ENCODE measurements at places on chromosomes 11 and 22.

- no peak for DNase-seq
Measured at GRCh38 chr11:68780829-68781228, 29.5 kb upstream of the TESMIN start.

- DNase-seq: no peak
Measured at GRCh38 chr11:113203141-113203753, 111.1 kb upstream of the TTC12 start.

GRCh38 chr11:118660681-118661424 is 18.6 kb downstream of the TREH start:
- DNase-seq: no peak

DNA sequence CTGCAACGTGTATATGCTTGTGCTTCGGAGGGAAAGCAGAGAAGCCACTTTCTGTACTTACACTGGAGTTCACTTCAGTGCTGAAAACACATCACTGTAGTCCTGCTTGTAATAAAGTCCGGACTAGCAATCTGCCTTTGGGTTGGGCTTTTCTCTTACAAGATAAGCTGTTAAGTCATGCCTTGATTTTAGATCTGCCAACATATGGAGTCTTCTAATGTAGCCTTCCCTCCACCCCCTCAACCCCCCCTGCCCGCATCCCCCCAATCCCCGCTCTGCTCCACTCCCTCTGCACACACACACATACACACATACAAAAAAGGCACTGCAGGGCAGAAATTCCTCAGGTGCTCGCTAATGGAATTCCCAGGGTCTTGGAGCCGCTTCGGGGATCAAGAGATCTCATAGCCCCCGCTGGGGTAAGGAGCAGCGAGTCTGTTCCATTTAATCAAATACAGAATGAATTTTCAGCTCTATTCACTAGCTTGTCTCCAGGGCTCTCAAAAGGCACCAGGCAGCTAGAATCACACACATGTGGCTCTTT is 3.4 kb downstream of the CDON start:
- DNase-seq: no peak

DNA sequence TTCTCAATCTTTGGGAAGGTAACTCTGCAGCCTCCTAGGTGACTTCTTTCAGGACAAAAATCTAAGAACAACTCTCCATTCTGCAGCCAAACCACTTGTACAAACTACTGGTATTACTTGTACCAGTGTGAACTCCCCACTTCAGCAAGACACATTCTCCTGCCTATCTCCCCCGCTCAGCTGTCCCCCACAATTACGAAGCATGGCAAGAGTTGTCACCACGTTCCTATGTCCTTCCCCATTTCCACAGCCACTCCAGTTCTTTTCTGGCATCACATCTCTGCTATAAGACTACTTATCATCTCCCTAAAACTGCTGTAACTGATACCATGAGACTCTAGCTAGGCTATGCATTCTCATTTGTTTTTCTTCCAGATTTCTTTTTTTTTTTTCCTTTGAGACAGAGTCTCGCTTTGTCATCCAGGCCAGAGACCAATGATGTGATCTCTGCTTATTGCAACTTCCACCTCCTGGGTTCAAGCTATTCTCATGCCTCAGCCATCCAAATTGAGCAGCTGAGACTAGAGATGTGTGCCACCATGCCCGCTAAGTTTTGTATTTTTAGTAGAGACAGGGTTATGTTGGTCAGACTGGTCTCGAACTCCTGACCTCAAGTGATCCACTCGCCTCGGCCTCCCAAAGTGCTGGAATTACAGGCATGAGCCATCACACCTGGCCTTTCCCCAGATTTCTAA is 71.9 kb upstream of the CDON start:
- no peak for DNase-seq

- no peak for DNase-seq
Measured at GRCh38 chr11:134691985-134692384, 279.9 kb upstream of the B3GAT1 start.

GRCh38 chr22:20391222-20391621 is 2.7 kb upstream of the ZNF74 start:
- DNase-seq: no peak

DNA sequence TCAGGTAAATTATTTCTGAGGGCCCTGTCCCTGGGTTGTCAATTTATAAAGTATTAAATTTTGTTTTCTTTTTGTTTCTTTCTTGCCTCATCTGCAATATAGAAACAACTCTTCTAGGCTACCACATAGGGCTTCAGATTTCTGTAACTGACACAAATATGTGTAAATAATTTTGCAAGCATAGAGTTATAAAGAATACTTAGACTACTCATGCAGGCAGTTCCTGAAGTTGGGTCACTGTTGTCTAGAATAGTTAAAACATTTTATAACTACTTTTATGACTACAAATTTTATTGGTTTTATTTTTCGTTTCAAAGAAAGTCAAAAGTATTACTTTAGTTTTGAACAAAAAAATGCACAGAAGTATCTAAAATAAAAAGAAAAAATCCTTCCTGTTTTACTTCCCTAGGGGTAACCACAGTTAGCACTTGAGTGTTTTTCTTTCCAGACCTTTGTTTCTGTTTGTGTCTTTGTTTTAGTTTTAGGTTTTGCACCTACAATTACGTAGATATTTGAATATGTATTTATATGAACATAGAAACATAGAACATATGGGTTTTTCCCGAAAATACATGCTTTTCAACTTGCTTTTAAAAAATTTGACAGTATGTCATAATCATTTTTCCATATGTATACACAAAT is 12.4 kb upstream of the TMEM123 start:
- DNase-seq: no peak

- DNase-seq: no peak
Measured at GRCh38 chr11:113615773-113616172, 90.3 kb downstream of the TMPRSS5 start.

DNA sequence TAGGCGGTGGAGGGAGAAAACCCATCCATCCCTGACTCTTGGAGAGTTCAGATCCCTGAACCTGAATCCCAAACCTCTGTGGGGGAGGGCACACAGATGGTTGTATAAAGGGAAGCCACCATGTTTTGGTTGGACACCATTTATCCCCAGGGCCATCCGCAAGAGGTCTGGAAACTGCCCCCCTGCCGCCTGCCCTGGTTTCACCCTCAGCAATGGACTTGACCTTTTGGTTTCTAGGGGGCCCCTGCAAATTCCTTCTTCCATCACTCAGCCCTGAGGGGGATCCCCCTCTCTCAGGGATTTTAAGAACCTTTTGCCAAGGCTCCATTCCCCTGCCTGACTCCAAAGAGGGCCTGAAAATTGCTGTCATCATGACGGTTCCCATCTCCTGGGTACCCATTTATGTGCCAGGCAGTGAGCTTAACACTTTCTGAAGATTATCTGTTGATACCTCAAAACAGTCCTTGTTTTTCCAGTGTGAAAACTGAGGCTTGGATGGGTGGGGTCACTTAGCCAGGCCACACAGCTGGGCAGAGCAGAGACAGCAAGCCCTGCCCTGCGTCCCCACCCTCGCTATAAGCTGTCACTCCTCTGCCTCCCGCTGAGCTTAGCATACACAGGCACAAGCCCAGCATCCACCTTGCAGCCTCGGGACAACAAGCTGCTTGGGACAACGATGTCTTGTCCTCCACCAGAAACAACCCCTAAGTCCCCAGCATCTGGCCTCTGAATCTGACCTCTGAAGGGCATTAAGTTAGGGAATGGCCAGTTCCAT is 33.2 kb upstream of the CRYBB3 start:
- no peak for DNase-seq

GRCh38 chr11:129090056-129090455 is 102.1 kb downstream of the ARHGAP32 start:
- no peak for DNase-seq

- DNase-seq: no peak
Measured at GRCh38 chr22:43217285-43218030, 30.5 kb upstream of the TTLL12 start.

GRCh38 chr11:108947654-108948570 is 283.0 kb downstream of the DDX10 start:
- peak; percentile 24 for DNase-seq

DNA sequence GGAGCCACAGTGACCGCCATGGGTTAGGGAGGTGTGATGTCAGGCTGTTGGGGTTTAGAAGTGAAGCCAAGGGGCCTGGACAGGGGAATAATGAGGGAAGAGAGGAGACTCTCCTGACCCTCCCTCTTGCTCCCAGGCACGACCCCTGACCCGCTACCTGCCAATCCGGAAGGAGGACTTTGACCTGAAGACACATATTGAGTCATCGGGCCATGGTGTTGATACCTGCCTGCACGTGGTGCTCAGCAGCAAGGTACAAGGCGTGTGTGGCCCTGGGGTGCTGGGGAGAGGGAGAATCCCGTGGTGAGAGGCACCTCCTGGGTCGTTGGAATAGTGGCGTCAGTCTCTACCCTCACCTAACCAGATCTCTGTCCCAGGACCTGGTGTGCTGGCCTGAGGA is 29.5 kb downstream of the TREH start:
- no peak for DNase-seq

DNA sequence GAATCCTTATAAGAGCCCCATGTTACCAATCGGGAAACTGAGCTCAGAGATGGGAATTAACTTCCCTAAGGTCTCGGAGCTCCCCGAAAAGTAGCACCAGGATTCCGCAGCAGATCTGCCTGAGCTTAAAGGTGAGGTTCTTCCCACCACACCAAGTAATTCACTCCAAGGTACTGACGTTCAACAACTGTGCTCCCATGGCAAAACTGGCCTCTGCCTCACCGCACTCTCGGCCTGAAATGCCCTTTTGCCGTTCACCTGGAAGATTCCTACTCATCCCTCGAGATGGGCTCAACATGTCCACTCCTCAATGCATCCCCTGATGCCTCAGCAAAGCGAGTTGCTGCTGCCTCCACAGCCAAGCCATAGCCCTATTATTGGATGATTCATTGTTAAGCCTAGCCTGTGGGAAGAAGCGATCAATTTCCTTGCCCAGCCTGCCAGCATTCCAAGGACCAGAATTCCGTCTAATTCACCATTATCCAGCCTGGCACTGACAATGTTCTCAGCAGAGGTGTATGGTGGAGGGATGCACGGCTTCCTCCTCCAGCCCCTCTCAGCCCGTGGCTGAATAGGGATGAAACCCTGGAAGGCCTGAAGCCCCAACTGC is 4.2 kb downstream of the PLAAT3 start:
- DNase-seq: no peak

- no peak for DNase-seq
Measured at GRCh38 chr11:3130269-3131071, 34.6 kb downstream of the OSBPL5 start.

DNA sequence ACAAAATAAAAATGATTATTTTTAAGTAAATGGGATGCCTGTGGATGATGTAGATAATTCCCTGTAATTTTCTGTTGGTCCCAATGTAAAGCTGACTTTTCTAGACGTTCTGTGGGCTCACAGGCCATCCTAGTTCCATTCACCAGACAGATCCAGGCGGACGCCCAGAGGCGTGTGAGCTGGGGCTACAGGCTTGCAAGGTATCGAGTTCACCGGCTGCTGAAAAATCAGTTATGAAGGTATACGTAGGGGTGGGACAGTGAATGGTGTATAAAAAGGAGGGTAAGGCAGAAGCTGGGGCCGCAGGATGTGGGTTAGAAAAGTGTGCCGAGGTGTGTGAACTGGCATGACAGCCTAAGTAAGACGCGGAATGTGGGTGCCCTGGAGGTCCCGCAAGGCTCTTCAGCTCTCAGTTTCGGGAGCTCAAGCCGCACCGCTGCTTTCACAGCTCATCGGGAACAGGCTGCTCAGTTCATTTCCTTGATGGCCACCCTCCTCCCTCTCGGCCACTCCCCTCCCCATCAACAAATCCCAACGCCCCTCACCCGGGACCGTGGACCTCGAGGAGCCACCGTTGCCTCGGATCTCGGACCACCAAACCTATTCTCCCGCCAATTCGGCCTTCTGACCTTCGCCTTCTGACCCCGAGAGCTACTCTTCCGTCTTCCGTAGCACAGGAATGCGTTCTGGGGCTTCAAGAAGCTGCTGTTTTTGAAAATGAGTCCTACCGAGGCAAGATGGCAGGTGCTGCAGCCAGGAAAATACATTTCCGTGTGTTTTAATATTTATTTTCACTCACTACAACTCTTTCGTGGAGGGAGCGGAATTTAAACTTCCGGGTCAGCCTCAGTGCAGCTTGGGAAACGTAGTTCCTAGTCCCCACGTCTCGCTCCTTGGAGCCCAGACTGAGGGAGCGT is at the start of gene XNDC1N:
TSS of gene XNDC1N (minus strand) at position 775 of the 917 bp plus-strand sequence. CDS start 5,241 bp downstream, outside the sequence.
- DNase-seq: peak; percentile 86

DNA sequence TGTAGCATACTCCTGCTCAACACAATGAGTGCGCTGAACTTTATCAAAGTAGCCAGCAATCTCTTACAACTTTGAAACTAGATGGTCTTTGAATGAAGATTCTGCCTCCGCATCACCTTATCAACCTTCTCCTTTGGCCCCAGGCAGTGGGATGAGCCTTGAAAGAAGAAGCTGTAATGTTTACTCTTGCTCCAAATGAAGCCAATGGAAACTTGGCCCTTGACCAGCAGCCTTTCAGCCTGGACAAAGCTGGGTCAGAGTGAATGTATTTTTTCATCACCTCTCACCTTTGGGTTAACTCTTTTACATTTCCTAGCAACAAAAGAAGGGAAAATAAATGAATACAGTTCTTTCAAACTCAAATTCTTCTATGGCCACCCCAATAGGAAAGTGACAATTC is 359.1 kb downstream of the KCNA4 start:
- DNase-seq: no peak

DNA sequence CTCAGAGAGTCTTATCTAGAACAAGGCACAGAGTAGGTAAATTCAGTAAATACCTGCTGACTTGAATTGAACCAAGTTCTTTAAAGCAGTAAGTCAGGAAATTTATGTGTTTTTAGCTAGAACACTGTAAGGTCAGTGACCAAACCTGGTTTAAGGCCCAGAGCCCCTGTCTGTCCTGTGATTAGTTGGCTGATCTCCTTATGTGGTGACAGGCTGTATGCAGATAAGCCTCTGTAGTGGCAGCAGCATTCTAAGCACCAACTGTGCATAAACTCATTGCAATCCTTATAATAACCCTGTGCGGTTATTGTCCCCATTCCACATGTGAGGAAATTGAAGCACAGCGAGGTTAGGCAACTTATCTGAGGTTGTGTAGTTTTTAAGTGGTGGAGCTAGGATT is 40.5 kb downstream of the FBXO7 start:
- DNase-seq: no peak

GRCh38 chr11:78514922-78515502 is 59.7 kb downstream of the NARS2 start:
- DNase-seq: no peak

DNA sequence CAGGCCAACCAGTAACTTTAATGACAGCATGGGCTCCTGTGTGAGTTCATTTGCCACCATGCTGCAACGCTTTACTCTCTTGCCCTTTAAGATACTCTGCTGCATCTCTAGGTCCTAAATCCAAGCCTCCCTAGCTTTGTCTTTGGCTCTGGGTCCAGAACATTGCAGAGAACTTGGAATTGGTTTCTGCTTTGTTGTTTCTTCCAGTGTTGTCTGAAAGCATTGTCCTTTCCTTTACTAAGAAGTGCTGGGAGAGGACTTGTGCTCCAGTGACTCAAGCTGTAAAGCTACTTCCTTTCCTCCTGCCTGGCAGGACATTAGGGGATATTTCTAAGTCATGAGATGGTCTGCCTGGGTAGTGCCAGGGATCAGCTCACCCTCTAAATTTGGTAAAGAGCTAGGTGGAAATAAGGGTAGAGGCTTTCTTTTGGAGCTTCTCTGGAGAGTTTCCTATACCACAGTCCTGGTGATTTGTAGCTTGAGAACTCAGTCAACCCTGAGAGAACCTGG is 202.5 kb upstream of the CADM1 start:
- DNase-seq: no peak

Measured in activated CD4-positive, alpha-beta T cell treated with anti-CD3 and anti-CD28 coated beads, Interleukin-2, amount 50 U/mL, for 16 hours (primary cell).